ENCODE measurements at places on chromosomes 3 and 15. TPM values are rescaled to one million over a fixed set of nuclear protein-coding genes. Genes with fewer than 3 reads are reported as not detected.

- H3K36me3 ChIP-seq: no peaks in the 10 kb centered on the region
- no peaks in the 10 kb centered on the region for H3K4me1 ChIP-seq
- DNase-seq: no peak
- H3K27me3 ChIP-seq: peaks cover 3% of the 10 kb centered on the region
- no peak overlapping the region for H3K4me3 ChIP-seq
Observed at GRCh38 chr3:12107071-12107713, 51.5 kb downstream of the TIMP4 start.

TMEM158 gene
- total RNA-seq: 10.6 TPM

- H3K4me3 ChIP-seq: no peak overlapping the region
- H3K27ac ChIP-seq: no peak overlapping the region
- peaks cover 47% of the 10 kb centered on the region for H3K27me3 ChIP-seq
- no peaks in the 10 kb centered on the region for H3K36me3 ChIP-seq
- DNase-seq: no peak
Observed at GRCh38 chr15:54659646-54660045, 537.1 kb downstream of the RSL24D1 start.

GRCh38 chr3:165641569-165642310 lies 195.5 kb downstream of the BCHE start:
- H3K27ac ChIP-seq: no peak overlapping the region
- no peak overlapping the region for H3K4me3 ChIP-seq
- no peaks in the 10 kb centered on the region for H3K4me1 ChIP-seq
- H3K36me3 ChIP-seq: no peaks in the 10 kb centered on the region

Data from neural crest cell (in vitro differentiated cells).